GDM1 (cell line): ENCODE measurements at places on chromosomes 13 and 19.
A peak's percentile ranks its signal among the peaks of the same experiment; 100 is the strongest.

DNA sequence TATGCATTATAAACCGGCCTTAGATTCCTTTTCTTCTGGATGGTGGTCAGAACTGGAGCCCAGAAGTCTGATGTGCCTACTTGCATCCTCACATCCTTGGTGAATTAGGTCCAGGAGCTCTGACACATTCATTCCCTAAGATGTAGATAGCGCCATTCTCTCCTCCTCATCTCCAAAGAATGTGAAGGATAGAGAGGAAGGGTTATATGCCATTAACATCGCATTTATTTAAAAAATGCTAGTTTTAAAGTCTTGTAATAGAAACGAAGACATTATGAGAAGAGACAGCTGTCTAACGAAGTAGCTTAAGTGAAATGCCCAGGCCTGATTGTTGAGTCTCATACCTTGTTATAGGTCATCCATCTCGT is 9.7 kb downstream of the MBNL2 start:
- DNase-seq: no peak

- DNase-seq: no peak
Observed at GRCh38 chr13:48783181-48783630, 129.5 kb downstream of the CYSLTR2 start.

DNA sequence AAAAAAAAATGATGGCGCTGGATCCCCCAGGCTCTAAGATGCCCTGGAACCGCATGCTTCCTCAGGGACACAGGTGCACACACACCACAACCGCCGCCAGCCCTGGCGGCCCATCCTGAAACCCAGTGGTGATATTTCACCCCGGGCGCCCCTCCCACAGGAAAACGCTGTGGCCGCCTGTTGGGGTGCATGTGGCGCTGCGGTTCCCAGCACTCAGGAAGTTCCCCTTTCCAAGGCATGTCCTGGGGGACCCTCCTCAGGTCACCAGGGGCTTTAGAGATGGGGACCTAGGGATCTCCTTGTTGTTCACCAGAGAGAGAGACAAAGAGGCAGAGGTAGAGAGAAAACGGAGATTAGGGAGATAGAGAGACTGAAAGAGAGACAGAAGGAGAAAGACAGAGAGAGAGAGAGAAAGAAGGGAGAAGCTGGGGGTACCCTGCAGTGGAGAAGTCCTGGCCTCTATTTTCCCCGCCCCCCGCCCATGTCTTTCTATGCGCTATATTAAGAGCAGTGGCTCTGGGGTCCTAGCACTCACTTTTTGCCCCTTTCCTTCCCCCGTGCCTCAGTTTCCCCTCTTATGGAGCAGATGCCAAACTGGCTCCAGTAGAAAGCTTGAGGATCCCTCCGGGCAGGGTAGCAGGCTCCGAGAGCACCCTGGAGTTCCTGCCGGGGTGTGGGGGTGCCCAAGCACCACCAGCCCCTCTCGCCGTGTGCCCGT is 2.3 kb downstream of the ADGRE2 start:
- peak; percentile 72 for DNase-seq

GRCh38 chr13:36917311-36917710 is 2.7 kb downstream of the SMAD9 start:
- no peak for DNase-seq

DNA sequence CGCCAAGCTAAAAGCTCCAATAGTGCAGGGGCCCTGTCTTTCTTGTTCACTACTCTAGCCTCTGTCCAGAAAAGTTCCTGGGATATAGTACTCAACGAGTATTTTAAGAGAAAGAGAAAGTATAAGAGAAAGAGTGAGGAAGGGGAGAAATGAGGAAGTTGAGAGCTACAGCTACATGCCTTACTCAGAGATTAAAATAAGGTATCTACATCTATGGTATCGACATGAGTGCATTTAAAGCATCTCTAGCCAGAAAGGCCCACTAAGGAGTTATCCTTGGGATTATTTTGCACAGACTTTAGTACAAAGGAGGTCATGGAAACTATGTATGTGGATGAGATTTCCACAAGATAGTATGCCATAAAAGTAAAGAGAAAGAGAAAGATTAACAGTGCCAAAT is 28.5 kb downstream of the MYCBP2 start:
- DNase-seq: no peak

DNA sequence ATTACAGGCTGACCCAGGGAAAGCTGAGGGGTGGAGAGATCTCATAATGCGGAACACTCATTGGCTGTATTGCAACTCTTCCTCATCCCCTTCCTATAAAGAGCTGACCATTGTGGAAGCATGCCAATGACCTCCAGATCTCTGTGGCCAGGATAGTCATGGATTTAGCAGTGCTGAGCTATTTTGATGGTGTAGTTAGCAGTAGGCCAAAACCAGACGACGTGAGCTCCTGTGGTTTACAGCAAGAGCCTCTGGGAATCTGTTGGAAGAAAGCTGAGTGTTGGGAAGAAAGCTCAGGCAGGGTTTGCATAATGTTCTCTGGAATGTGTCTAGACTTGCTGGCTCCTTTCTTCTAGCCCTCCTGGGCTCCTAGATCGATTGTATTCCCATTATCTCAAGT is 187.5 kb upstream of the GPC6 start:
- DNase-seq: no peak

DNA sequence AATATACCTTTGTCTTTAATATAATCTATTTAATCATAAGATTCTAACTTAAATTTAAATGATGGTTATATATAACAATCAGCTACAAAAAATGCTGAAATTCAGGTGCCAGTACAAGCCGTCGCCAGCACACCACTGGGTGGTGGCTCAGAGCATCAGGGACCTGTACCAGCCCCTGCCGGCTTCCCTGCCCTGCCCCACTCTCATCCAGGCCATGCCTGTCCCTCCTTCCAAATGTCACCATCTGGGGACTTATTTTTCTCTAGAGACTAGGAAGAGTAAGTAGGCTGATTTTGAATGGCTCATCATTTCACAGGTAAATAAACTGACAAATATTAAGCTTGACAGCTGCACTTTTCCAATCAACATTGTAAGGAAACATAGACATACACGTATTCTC is 1.6 kb downstream of the METTL21C start:
- no peak for DNase-seq
